ENCODE measurements at places on chromosomes 3 and 15. TPM values are rescaled to one million over a fixed set of nuclear protein-coding genes. Genes with fewer than 3 reads are reported as not detected.

Gene PTPRG
- polyA plus RNA-seq, result 1.8 TPM

Gene SCAANT1
- not detected for polyA plus RNA-seq

Gene CD200R1
- 0.27 TPM for polyA plus RNA-seq

Gene RETNLB
- polyA plus RNA-seq, result 4.9 TPM

Gene PPP2R3A
- polyA plus RNA-seq, result 4.7 TPM

Gene EMC7
- polyA plus RNA-seq, result 86.1 TPM

Gene OR5H2
- polyA plus RNA-seq, result not detected

Gene SRGAP3
- 2.7 TPM for polyA plus RNA-seq

Gene KLHL40
- polyA plus RNA-seq, result 0.81 TPM

Gene TMEM212
- not detected for polyA plus RNA-seq

Gene ACTC1
- polyA plus RNA-seq, result 20.5 TPM

Gene BLM
- 1.9 TPM for polyA plus RNA-seq

Gene AMT
- polyA plus RNA-seq, result 15.4 TPM

Measured in small intestine (tissue), 16 donors.